ENCODE measurements at places on chromosomes 2 and 18.

GRCh38 chr2:205640716-205641115 is 41.6 kb upstream of the NRP2 start:
- no peak for DNase-seq

GRCh38 chr2:178829981-178830380 is 22.8 kb upstream of the TTN start:
- no peak for DNase-seq

DNA sequence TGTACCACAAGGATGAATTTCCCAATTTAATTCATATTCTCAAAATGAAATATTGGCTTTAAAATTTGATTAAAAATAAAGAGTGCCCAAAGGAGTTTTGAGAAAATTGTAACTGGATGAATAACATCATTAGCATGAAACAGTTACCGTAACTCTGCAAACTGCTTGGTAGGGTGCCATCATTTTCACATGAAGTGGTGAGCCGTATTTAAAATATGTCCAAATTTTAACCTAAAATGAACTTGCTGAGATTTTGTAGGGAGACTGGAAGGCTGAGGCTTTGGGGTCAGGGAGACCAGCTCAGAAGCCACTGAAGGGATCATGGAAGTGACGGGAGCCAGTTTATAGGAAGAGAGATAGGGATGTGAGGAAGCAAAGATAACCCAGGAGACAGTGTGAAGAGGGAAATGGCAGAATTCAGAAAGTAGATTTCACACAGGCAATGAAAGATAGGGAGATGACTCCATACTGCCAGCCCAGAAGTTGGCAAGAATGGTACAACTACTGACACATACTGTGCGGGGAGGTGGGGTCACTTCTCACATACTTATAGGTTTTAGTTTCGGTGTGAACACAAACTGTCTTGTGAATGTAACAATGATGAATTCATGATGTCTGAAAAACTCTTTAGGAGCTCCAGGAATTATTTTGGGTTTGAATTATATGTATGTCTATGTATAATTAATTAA is 53.8 kb downstream of the EFEMP1 start:
- no peak for DNase-seq

DNA sequence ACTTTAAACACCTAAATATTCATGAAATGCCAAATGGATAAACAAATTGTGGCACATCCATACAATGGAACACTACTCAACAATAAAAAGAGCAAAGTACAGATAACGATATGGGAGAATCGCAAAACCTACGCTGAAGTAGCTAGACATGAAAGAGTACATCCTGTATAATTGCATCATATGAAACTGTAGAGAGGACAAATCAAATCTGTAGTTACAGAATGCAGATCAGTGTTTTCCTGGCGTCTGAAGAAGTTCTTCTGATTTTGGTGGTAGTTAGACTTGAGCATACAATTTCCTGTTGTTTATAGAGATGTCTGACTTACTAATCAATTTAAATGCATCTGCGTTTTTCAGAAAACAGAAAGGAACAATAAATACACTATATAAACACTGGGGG is 394.4 kb downstream of the SOCS6 start:
- DNase-seq, result no peak

DNA sequence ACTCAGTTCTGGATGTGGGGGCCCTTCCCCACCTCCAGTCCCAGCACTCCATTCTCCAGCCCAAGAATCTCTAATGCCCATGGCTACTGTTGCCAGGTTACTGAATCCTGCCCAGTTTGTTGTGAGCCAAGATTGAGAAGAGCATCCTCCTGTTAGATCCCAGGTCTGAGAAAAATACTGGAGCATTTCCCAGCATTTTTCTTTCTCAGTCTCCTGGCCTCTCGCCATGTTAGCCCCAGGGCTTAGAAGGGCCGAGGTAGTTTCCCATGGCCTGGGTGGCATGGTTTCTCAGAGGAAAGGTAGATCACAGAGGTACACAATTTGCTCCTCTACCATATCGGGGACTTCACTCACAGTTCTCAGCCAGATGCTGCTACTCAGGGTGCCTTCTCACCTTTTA is 135.7 kb downstream of the OTX1 start:
- no peak for DNase-seq

DNA sequence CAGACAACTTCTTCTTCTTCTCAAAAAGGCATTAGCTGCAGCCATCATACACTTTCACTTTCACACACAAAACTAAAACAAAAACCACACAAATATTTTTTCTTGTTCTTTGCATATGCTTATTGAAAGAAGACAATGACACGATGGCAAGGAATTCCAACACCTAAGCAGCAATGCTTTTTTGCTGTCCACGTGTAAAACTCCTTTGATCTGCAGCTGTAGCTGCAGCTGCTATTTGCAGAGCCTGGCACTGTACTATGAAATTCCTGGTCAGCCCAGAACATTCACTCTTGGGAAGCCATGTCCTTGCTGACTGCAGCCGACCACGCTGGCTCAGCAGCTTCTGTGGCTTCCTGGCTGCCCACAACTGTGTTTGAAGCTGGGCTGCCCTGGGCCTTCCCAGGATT is 316.2 kb downstream of the CDH2 start:
- no peak for DNase-seq

DNA sequence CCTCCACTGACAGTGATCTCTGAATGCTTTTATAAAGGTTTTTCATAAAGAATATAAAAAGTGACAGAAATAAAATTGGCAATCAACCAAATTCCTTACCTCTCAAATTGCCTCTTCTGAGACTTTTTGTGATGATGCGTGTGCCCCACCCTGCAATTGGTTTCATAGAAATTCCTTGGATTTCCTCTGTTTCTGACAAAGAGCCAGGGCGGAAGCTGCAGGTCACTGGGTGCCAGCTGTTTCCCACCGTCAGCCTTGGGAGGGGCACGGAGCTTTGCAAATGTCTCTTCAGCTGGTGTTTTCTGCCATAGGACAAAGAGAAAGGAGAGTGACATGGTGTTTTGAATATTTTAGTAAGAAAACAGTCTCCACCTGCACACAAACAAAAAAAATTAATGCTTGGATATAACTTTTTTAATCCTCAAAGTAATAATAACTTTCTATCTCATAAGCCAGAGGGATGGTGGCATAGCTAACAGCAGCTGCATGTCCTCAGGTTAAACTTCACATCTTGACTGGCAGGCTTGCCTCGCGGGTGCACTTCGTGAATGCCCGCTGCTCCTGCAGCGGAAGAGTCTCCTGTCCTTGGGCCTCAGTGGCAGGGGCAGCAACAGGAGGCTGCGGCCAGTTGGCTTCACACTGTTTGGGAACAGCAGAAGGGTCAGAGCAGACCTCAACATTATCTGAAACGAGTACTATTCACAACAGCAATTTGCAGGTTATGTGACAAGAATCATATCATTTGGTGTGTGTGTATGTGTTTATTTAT is 24.7 kb downstream of the AGAP1 start:
- no peak for DNase-seq

- no peak for DNase-seq
These were observed 29.2 kb upstream of the KCNS3 start for GRCh38 chr2:17849275-17849674.

- no peak for DNase-seq
These were observed 63.9 kb upstream of the SMIM21 start for GRCh38 chr18:75491361-75491760.

- no peak for DNase-seq
These were observed 12.8 kb upstream of the PSD4 start for GRCh38 chr2:113160962-113161361.

DNA sequence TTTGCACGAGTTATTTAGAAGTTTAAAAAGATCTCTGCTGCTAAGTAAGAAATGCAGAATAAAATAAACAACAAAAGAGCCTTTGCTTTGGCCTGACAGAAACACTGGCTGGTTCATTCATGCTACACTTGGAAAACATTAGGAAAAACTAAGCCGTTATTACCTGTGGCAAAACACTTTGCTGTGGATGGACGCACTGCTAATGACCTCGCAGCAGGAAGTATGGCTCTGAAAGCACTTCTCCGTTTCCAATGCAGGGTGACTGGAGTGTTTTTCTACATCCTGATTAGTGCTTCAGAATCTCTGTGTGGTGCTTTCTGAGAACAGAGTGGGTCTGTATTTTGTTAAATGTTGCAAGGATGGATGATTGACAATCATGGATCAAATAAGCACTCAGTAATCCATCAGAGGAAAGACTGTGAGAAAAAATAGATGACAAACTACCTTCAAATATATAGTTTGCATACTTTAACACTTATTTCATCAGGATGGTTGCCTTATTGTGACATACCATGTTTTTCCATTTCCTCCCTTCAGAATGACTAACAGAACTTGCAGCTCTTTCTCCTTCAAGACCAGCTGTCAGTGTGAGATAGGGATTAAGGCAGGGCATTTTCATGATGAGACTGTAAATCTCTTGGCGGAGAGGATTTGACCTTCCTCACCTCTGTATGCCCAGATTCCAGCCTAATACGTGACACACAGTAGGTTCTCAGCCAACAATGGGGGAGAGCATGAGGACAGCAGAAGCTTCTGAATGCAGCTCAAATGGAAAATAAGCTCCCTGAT is 38.0 kb downstream of the LINC00305 start:
- DNase-seq, result no peak

DNA sequence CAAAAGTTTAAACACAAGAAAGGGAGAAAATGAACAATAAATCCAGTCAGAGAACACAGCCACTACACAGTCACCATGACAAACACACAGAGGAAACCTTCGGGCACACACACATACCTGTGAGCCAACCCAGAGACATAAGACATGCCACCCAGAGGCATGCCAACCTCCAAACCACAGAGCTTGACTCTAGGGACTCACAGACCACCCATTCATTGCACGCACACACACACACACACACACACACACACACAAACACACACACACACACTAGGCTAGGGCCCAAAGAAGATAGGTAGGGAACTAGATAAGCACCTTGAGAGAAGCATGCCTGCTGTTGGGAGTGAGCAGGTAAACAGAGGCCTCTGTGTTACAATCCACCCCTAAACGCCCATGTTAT is 9.1 kb downstream of the SIX3 start:
- DNase-seq, result no peak

DNA sequence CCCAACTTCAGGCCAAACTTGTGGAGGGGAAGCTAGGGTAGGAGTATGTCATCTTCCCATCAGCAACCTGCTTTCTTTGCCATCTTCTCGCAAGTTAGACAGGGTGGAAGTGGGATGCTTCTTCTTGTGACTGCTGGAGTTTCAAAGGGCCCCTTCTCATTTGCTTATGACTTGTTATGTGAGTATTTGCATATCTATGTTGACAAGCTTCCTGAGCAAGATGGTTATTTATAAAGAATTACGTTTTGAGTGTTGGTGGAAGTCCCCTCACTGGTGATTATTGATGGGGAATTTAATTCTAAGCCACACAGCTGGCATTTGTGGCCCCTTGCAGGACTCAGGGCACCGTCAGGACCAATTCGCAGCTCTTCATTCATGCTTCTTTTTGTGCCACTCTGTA is 791.0 kb downstream of the LRRTM4 start:
- no peak for DNase-seq

- DNase-seq, result no peak
These were observed 69.1 kb upstream of the TCF7L1 start for GRCh38 chr2:85063981-85064599.

DNA sequence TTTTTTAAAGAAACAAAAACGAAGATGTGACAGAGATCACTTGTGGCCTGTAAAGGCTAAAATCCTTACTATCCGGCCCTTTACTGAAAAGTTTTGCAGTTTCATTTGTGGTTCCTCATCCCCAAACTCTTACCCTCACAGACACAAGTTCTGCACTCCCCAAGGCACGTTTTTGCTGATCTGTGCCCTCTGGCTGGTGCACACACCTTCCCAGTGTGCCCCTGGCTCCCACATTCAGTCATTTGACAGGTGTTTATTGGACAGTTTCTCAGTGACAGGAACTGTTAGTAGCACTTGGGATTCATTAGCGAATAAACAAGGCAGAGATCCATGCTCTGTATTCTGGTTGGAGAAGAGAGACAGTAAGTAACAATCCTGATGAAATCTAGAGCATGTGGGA is 22.8 kb downstream of the ZAP70 start:
- no peak for DNase-seq

DNA sequence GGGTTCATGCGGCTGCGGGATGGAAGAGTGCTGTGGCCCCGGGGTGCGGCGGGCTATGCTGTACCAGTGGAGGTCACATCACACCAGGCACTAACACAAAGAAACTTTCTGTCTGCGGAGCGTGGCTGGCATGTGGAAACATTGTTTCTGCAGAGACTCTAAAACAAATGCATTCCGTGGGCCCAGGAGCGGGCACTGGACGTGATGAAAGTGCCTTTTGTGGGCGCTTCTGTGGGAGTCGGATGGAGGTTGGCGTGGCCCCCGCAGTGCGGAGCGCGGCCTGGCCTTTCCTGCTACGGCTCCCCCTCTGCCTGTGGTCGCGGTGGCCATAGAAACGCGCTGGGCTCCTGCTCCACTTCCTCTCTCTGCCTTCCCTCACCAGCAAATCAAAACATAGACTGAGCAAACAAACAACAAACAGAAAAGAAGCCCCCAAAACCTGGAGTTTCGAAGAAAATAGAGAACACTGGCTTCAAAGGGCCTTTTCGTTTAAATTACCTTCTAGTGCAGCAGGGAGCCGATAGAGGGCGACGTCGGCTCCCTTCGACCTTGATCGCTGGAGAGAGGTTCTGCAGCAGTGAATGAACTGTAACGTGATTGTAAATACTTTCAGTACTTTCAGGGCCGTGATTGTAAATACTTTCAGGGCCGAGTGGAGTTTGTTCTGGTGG is 51.4 kb downstream of the KIF5C start:
- DNase-seq, result peak; percentile 35

- no peak for DNase-seq
These were observed 53.8 kb downstream of the TMEM200C start for GRCh38 chr18:5841518-5841917.

DNA sequence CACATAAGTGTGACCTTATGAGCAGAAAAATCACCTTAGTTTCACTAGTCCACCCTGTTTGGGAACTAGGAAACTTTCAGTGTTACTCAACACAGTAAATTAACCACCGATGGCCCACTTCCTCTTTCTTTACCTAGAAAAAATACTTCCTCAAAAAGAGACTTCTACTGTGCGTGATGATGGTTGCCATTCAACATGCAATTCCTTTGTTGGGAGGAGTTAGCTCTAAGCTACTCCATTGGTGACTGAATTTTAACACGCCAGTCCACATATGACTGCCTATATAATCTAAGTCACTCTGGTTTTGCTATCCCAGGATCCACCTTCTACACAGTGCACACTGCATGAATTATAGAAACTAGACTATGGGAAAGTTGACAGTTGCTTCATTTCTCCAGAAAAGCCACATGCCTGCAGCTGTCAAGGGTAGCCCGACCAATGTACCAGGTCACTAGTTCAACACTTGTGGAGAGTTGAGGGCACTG is 47.8 kb upstream of the REG3G start:
- no peak for DNase-seq

DNA sequence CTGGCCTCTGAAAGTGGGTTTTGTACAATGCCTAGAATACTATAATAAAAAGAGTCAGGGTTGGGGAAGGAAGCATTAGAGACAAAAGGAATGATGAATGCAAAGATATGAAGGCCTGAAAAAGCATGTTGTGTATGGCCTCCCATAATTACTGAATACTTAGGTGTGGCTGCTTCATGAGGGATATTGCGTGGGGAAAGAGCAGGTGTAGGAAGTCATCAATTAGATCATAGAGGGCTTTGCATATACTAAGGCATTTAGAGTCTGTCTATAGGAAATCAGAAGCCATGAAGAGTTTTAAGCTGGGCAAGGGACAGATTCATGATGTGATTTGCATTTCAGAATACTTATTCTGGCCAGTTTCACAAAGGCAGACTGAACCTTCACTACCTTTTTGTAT is 48.2 kb downstream of the NCOA1 start:
- no peak for DNase-seq

GRCh38 chr2:205187731-205188130 is 494.6 kb upstream of the NRP2 start:
- no peak for DNase-seq
